ENCODE measurements at places on chromosomes 6 and 20. TPM values are rescaled to one million over a fixed set of nuclear protein-coding genes. Genes with fewer than 3 reads are reported as not detected.
A peak's percentile ranks its signal among the peaks of the same experiment; 100 is the strongest.

GRCh38 chr6:7448232-7448631, 58.6 kb downstream of the RIOK1 start:
- peaks cover 4% of the 10 kb centered on the region for H3K27me3 ChIP-seq
- H3K4me1 ChIP-seq, result peaks cover 30% of the 10 kb centered on the region
- no peak overlapping the region for H3K4me3 ChIP-seq
- H3K36me3 ChIP-seq, result peaks cover 2% of the 10 kb centered on the region
- H3K27ac ChIP-seq, result peak overlapping the region; percentile 56

- H3K4me1 ChIP-seq, result no peaks in the 10 kb centered on the region
- no peak for DNase-seq
- no peak overlapping the region for H3K4me3 ChIP-seq
- no peak overlapping the region for H3K27ac ChIP-seq
- no peaks in the 10 kb centered on the region for H3K27me3 ChIP-seq
Observed at GRCh38 chr6:169692516-169692915, 9.3 kb downstream of the WDR27 start.

GRCh38 chr6:110509617-110510241, 33.3 kb upstream of the SLC22A16 start:
- H3K27ac ChIP-seq, result no peak overlapping the region
- peaks cover 3% of the 10 kb centered on the region for H3K4me1 ChIP-seq
- no peaks in the 10 kb centered on the region for H3K36me3 ChIP-seq
- no peaks in the 10 kb centered on the region for H3K27me3 ChIP-seq

- H3K27ac ChIP-seq, result peak overlapping the region; percentile 1
- peaks cover 7% of the 10 kb centered on the region for H3K36me3 ChIP-seq
- no peak for DNase-seq
- peaks cover 37% of the 10 kb centered on the region for H3K4me1 ChIP-seq
- no peak overlapping the region for H3K4me3 ChIP-seq
- no peaks in the 10 kb centered on the region for H3K27me3 ChIP-seq
Observed at GRCh38 chr6:158002249-158002950, 20.7 kb downstream of the SYNJ2 start.

The GABRR2 gene
- total RNA-seq, result 0.47 TPM
